ENCODE measurements at places on chromosomes 3 and 15.

DNA sequence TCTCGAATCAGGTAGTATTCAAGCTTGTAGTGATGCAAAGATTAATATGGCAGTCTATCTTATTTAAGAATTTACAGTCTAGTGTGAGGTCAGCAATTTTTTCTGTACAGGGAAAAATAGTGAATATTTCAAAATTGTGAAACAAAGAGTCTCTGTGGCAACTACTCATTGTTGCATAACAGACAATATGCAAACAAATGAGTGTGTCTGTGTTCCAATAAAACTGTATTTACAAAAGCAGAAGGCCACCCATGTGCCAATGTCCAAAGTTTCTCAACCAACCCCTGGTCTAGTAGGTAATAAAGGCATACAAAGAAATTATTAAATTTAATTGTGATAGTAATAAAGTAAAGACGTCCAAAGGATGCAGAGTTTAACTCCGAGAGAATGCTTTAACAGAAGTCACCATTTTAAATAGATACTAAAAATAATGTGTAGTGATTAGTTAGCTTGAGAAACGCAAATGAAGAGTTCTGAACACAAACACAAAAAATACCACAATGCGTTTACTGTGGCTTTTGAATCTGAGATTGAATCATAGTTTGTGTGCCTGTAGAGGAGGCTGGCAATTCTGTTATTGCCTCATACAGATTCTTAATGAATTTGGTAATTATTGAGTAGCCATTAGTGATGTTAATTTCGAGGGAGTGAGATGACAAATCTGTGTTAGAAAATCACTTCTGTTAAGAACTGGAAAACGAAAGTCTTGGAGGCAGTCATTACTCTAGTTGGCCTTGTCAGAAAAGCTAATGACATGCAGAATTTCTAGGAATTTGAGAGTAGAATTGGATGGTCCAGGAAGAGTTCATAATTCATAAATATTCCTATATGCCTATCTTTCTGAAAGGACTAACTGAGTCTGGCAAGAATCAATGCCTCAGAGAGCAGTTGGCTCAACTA lies 48.7 kb downstream of the CADM2 start:
- DNase-seq, result no peak

DNA sequence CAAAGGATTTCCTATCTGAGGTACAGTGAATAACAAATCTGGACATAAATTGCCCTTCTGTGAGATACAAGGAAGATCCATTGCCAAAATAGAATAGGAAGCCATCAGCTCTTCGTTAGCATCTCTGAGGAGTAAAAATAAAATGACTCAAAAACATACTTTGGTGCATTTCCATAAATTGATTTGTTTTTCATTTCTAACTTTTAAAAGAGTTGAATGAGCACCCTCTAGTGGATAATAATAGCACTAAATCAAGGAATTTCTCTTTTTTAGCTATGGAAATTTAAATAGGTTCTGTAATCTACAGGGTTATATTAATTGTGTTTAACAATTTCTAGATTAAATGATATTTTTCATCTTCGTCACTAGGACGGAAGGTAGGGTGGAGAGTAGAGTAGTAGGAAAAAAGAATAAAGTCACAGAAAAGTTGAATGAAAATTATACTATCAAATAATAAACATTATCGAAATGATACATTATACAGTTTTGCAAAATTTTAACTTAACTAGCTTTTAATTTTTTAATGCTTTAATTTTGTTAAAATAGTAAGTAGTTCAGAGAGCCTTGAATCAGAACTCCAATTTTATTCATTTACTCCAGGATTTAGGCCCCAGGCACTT lies 6.4 kb downstream of the NSUN3 start:
- no peak for DNase-seq

DNA sequence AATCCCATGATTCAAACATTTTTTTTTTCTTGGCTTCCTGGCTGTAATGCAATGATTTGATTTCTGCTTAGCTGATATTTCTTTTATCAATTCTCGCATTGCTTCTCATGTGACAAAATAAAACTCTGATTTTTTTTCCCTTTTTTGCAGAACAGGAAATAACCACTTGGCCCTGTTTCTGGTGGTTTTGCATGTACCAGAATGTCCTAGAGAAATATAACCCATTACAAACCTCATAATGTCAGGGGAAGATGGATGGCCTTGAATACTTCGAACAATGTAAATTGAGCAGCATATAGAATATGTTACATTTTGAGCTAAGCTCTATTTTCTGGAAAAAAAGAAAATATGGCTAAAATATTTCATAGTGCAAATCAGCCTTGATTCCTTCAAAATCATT lies 275.6 kb downstream of the RAP2B start:
- DNase-seq, result no peak

DNA sequence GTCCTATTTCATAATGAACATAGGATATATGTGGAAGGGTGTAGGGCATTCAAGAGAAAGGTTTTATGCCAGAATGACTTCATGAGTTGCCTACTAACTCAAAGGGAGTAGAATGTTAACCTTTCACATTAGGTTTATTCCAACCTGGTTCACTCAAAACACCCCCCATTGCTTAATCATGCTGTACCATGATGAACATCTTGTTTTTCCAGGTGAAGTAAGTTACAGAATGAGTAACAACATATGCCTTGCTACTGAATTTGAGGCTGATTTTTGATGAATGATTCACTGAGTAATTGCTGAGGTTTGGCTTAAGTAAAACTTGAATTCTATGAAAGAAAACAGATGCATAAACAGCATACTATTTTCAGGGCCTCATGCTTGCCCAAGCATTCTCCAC lies 5.9 kb upstream of the CLDN16 start:
- no peak for DNase-seq

DNA sequence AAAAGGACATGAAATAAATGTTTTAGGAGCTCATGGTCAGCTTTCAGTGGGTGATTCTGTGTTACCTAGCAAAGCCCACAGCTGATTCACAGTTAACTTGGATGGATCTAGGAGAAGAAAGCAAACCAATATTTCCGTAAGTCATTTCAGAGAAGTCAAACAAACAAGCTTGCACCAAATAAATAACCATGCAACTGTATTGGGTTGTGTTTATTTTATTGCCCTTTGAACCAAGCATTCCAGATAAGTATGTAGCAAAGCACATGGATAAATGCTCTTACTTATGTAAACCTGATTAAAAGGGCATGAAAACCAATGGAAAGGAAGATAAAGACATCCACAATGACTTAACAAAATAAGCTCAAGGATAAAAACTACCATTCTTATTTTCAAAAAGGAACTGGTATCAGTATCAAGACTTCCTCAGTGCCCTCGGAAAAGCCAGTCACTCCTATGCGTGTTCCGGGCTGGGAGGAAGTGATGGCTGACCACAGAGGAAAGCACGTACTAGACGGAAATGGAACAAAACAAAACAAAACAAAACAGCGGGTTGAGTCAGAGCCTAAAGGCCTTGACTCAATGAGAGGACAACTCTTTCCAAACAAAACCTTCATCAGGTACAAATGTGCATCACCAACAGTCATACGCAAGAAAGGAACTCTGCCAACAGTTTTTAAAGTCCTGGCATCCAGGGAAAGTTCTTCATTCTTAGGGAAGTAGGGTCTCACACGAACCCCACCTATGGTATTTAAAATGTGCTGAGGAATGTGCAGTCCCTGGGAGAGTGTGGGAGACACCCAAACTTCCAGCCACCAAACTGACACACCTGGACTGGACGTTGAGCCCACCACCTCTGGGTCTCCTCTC lies 103.3 kb downstream of the SNRK start:
- DNase-seq, result no peak

DNA sequence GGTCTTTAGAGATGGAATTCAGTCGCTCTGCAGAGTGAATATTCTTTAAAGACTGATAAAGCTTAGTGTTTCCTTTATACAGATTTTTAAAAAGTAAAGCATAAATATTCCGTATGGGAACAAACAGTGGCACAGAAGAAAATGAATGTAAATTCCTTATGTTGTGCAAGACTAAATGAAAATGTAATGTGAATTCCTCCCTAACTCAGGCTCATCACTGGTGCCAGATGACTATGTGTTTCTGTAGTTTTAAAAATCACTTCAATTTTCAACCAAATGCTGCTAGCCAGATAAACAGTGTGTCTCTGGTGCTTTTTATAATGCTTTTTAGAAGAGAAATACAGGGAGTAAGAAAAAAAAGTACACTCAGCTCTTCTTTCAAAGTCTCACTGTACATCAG lies 154.8 kb upstream of the SNTN start:
- DNase-seq, result no peak

GRCh38 chr15:68822818-68823217 lies 2.1 kb upstream of the ANP32A start:
- no peak for DNase-seq

- DNase-seq, result no peak
These were observed 43.1 kb upstream of the TP63 start for GRCh38 chr3:189588070-189588469.

GRCh38 chr15:100932676-100933348 lies 13.7 kb downstream of the LRRK1 start:
- no peak for DNase-seq

DNA sequence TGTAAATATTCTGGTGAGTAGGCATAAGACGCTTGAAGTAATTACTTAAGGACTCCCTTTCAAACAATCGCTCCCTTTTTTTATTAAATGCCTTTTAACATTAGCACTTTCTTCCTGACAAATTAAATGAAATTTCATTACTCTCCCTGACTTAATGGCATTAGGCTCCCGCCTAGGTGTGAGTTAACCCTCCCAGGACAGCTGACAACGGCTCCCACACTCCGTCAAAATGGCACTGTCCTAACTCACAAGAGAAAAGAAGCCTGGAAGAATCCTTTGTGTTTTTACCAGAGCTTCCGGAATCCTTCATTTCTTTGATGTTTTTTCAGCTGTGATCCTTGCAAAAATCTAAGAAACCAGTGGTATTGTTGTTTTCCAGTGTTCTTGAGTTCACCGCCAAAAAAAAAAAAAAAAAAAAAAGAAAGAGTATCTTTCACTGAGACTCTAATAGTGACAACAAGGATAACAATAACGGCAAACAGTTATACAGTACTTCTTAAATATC lies 861.0 kb upstream of the NR2F2 start:
- DNase-seq, result no peak
